ENCODE measurements at places on chromosomes 2 and 18.

DNA sequence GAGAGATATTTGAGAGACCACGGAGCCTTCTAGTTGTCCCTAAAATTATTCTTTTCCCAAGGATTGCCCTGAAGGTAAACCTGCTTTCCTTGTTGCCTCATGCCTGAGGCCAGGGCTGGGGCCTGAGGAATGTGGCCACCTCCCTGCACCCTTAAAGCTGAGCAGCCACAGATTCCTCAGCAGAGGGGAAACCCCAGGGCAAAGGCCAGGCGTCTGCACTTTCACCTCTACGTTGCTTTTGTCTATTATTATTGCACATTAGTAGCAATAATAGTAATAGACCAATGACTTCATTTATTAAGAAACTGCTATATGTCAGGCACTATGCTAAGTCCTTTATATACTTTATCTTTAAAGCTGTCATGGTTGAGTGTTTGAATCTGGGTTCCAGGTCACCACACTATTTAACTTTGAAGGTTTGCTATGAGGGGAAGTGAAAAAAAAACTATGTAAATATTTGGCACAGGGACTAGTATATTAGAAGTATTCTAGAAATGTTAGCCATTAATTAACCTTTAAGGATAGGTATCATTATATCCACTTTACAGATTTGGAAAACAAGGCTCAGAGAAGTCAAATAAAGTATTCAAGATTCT, 104.2 kb downstream of the LRRC30 start:
- no peak for DNase-seq

DNA sequence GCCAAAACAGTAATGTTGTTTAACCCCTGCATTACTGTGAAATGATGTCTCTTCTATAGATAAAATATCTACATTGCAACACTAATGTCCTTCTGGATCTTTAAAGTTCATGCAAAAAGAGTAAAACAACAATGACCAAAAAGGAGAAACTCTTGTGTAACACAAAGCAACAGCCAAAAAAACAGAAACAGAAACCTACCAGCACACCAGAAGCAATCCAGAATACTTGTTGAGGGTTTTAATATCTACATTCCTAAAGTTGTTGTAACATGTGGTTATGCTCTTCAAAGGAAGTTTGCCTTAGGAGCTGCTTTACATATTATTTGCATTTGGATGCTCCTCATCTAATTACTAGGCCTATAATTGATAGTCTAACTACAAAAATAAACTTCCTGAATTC, 157.2 kb downstream of the BABAM2 start:
- no peak for DNase-seq

DNA sequence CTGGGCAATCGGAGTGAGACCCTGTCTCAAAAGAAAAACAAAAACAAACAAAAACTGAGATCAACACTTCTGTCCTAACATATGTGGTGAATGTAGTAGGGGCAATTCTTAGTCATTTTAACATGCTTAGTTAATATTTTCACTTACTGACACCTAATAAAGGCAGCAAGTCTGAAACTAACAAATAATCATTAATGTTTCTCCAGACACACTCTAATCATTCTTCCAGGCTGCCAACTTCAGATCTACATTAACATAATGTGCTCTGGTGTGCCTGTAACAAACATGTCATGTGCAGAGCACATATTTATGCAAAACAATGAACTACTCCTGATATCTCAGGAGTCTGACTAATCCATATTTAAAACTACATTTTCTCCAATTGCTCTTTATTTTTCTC, 6.0 kb downstream of the KRCC1 start:
- no peak for DNase-seq

DNA sequence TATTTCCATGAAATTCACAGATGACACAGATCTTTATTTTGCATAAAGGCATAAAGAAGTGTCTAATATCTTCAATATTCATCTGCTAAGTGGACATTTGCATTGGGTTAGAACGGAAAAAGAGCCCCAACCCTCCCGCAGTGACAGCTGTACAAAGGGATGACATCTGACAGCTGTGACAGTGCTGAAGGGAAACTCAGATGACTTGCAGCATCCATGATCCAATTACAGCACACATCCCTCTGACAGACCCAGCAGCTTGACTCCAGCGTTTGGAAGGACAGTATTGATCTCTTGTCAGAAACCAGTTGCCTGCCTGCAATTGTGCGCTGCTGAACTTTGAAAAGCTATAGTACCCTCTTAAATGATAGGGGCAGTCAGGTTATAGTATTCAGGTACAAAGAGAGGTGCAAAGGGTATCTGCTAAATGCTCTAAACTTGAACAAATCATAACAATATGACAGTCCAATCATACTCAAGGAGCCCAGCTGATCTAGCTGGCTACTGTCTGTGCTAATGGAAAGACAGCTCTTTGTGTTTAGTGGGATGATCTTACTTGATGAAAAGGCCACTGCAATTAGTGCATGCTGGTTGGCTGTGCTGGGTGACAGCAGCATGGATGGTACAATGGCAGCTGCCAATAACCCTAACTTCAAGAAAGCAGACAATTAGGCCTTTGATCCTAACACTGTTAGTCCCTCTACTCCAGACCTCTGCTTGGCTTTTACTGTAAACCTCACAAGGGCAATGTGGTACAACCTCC, 599.2 kb downstream of the NR4A2 start:
- DNase-seq: no peak

DNA sequence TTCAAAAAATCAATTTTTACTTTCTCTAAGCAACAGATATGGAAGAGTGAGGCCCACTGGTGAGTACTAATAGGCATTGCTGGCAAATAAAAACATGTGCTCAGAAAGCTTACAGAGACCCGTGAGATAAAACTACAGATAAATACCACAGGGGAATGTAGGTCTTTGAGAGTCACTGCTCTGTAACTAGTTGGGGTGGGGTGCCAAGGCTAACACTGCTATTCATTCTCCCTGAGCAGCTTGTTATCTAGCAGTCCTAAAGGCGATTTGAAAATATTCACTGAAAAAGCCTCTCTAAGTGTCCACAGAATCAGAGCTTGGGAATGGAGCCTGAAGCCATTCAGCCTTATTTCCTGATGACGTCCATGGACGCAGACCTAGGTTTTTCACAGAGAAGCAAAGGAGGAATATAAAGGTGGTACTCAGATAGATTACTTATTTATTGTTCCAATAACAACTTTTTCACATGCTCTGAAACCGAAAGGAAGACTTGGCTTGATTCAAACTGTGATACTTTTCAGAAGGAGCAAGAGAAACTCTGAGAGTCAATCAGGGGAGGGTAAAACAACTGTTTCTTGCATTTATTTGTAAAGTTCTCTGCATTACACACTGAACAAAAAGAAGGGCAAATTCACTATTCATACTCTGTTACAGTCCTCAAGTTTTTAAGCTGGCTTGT, 188.4 kb downstream of the PPP1R1C start:
- no peak for DNase-seq

- no peak for DNase-seq
These were observed 121.1 kb upstream of the PID1 start for GRCh38 chr2:229392196-229392595.

GRCh38 chr2:238141541-238142318, 3.3 kb downstream of the KLHL30 start:
- DNase-seq: no peak

- DNase-seq: no peak
These were observed 82.5 kb upstream of the GULP1 start for GRCh38 chr2:188209218-188209617.

GRCh38 chr2:141714496-141714895, 416.3 kb downstream of the LRP1B start:
- DNase-seq: no peak

DNA sequence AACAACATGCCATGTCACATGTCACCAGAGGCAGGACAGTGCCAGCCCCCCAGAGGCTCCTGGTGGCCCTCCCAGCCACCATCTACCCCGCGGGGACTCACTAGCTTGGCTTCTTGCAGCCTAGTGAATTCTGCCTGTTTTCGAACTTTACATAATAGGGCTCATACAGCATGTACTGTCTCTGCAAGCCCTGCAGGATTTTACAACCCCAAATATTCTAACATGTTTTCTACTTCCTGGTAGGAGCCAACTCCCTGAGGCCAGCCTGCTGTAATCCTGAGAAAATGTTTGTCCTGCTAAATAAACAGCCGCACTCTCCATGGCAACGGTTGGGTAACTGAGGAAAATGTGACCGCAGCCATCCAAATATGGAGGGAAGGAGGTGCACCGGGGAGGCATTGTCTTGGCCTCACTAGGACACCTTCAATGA, 2.7 kb downstream of the PER2 start:
- DNase-seq: no peak

GRCh38 chr2:180573951-180574350, 406.5 kb upstream of the UBE2E3 start:
- no peak for DNase-seq

DNA sequence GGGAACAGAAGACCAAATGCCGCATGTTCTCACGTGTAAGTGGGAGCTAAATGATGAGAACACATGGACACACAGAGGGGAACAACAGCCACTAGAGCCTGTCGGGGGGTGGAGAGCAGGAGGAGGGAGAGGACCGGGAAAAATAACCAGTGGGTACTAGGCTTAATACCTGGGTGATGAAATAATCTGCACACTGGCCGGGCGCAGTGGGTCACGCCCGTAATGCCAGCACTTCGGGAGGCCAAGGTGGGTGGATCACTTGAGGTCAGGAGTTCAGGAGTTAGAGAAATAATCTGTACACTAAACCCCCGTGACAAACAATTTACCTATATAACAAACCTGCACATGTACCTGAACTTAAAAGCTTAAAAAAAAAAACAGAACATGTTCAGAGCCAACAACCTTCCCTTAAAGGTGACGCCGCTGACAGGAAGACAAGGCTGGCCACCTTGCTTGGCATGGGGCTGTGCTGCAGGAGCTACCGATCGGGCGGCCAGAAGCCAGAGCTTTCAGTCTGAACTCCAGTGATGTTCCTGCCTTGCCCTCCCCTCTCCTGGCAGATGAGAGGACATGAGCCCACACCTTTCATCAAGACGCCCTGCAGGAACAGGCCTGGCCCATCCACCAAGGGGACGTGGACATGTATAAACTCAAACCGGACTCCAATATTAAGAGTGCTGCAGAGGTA, 11.2 kb downstream of the SLC66A2 start:
- no peak for DNase-seq

GRCh38 chr2:226583715-226584114, 215.9 kb downstream of the IRS1 start:
- no peak for DNase-seq

GRCh38 chr2:241686650-241687425, at the start of gene DTYMK:
TSS of gene DTYMK (minus strand) at chr2:241686815. CDS start at chr2:241686783, 32 bp downstream.
- DNase-seq: peak; percentile 94

- no peak for DNase-seq
These were observed 398.2 kb upstream of the TRIB2 start for GRCh38 chr2:12318427-12319057.

Data from effector CD4-positive, alpha-beta T cell (primary cell).